ENCODE measurements at places on chromosomes 4 and X.

- peak; percentile 42 for DNase-seq
Measured at GRCh38 chrX:15143050-15143824, 126.6 kb downstream of the ASB9 start.

- DNase-seq = no peak
Measured at GRCh38 chr4:5955201-5955821, 62.4 kb upstream of the CRMP1 start.

GRCh38 chrX:150352581-150352980, 10.5 kb upstream of the MAMLD1 start:
- no peak for DNase-seq

DNA sequence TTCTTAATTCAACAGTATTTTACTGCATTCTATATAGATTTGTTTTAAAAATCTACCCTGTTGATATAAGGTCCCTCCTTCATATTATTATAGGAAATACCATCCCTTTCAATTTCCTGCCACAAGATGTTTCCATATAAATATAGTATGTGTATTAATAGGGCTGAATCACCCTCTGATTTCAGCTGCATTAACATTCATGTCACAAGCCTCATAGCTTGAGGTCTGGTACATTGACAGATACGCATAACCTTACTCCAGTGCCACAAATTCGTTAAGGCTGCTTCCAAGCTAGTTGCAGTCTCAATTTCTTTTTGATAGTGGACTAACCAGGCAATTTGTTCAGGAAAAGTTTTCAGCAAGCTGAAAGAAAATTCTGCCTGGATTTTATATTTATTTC, 128.4 kb downstream of the KLHL34 start:
- DNase-seq = no peak

DNA sequence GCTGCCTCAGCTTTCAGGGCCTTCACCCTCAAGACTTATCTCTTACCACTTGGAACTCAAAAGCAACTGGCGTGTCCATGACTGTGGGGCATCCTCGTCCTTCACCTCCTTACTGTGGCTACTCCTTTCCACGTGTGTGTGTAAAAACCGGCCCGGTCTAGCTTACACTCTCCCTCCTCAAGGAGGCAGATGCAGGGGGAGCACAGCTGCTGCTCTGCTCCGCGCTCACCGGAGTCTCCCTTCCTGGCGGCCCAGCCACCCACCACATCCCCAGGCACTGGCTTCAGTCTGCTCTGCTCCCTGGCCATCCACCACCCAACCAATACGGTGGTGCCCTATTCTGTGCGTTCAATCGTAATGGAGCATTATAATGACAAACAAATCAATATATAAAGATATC, 8.3 kb downstream of the RNF212 start:
- DNase-seq = no peak

DNA sequence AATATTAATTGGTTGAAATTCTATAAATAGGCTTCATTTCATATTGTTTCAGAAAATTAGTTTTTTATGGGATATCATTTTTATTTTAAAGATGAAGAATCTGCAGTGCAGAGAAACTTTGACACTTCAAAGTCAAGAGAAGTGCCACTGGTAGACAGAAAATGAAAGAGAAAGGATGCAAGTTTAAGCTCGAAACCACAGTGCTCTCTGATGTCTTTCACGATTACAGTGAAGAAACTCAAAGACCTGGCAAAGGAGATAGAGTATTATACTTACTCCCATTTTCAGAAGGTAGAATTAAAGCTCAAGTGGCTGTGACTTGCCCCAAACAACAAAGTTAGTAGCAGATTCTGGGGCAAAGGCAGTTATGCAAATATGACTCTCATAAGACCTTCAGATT, 745.4 kb downstream of the TECRL start:
- DNase-seq = no peak

GRCh38 chr4:81359207-81359606, 112.5 kb downstream of the RASGEF1B start:
- no peak for DNase-seq

DNA sequence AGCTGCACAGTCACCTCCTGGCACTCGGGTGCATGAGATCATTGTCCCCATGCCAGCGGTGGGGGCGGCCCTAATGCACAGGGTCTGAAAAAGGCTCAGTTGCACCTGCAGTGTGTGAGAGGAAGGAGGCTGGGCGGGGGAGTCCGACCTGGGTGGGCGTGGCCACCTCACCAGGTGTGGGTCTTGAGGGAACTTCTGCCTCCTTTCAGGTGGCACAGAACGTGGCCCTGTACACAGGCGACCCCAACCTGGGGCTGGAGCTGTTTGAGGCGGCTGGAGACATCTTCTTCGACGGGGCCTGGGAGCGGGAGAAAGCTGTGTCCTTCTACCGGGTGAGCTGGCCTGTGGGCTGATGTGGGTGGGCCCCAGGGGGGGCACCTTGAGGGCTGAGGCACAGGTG, 34.3 kb upstream of the HTRA3 start:
- DNase-seq = no peak

- no peak for DNase-seq
Measured at GRCh38 chr4:91958596-91958995, 345.2 kb upstream of the GRID2 start.

DNA sequence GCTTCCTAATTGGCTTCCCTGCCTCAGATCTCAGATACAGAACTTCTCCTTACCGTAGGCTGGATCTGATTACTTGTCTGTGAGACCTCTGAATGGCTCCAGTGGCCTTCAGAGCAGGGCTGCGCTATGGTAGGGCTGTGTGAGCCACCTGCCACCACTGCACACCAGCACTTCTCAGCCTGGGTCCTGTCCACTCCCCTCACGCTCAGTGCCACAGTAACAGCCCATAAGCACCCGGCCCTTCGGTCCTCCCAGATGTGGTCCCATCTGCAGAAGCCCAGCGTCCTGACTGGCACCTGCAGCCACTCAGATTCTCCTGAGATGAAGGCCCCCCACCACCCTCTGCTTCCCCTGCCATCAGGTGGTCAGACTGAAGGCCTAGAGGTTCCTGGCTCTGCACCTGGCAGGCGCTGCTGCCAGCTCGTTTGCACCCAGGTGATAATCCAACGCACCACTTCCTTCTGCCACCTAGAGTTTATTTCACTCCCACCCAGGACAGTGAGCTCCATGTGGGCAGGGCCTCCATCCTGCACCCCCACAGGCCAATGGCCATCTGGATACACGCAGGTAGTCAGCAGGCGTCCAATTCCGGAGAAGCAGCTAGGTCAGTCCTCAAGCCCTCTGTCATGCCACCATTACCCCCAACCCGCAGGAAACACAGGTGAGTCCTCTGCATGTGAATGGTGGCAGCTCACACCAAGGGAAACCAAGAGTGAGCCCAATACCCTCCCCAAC, 5.4 kb downstream of the WDR1 start:
- no peak for DNase-seq

GRCh38 chrX:141879616-141880015, 24.1 kb upstream of the MAGEC1 start:
- no peak for DNase-seq

- no peak for DNase-seq
Measured at GRCh38 chr4:139957986-139958738, 195.8 kb downstream of the MAML3 start.

DNA sequence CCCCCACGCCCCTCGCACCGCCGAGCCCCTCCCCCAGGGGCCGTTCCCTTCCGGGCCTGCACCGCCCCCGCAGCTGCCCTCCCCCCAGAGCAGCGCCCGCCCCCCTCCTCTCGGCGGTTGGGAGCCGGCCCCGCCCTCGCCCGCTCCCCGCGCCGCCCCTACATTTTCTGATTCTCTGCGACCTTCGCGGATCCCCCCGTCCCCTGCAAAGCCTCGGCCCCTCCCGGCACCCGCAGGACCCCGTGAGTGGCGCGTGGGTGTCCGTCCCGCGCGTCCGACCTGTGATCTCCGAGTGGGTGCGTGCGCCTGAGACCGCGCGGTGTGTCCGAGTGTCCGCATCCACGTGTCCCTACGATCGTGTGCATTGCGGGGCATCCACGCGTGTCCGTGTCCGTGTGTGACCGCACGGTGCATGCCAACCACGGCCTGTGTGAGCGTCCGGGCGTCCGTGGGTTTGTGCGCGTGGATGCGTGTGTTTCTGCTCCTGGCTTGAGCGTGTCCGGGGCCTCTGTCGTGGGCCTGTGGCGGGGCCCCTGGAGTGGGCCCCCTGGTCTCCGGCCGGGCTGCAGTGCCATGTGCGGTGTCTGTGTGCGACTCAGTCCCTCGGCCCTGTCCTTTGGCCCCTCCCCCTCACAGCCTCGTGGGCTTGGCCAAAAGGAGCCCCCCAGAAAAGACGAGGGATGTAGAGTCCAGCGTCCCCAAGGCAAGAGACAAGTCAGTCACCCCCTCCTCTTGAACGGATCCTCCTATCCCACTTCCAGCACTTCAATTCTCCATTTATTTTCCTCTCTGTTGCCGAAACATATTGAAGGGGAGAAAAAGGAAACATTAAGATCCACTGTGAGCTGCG, 8.8 kb upstream of the NKX1-1 start:
- no peak for DNase-seq

- no peak for DNase-seq
Measured at GRCh38 chr4:69775321-69775867, 15.0 kb upstream of the SULT1B1 start.

DNA sequence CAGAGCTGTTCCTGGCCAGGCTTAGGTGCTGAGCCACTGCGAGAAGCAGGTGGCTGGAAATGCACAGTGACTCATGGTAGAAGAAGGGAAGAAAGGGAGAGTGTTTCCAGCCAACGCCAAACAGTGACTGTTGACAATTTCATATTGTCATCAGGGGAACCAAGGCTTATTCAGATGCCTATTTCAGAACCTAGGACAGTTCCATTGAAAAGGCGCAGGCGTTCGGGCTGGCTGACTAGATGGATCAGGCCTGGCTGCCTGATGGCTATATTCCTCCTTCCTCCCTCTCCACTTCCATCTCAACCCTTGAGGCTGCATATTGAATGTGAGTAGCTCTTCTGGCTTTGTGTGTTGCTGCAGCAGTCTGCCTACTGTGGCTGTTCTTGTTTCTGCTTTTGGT, 73.0 kb upstream of the FRMPD4 start:
- DNase-seq = no peak

DNA sequence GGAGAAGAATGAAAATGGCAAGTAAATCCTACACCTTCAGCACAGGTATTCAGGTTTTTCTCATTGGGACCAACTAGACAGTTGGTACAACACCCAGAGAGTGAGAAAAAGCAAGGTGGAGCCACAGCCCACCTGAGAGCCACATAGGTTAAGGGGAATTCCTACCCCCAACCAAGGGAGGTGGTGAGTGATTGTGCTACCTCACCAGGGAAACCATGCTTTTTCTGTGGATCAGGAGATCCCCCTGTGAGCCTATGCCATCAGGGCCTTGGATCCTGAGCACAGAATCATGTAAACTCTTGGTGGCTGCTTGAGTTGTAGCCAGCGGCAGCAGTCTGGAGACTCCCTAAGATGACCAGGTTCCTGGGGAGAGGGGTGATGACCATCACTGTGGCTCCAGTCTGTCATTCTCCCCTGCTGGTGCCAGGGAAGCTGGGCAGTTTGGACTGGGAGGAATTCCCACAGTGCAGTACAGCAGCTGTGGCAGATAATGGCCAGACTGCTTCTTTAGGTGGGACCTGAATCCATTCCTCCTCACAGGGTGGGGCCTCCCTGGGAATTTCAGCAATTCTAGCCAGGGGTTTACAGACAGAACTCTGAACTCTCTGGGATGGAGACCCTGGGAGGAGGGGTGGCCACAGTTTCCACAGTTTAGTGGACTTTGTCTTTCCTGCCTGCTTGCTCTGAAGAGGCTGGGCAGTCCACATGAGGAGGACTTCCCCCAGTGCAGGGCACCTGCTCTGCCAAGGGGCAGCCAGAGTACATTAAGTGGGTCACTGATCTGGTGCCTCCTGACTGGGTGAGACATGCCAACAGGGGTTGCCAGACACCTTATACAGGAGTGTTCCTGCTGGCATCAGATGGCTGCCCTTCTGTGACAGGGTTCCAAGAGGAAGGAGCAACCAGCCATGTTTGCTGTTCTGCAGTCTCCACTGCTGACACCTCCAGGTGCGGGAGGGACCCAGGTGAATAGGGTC, 43.2 kb downstream of the PARM1 start:
- DNase-seq = no peak

GRCh38 chr4:1011022-1011665, at the start of gene FGFRL1:
Gene FGFRL1 (plus strand): TSS chr4:1011626. CDS start chr4:1012486, 860 bp downstream.
- DNase-seq = peak; percentile 90

GRCh38 chr4:77819404-77819842, 255 bp upstream of the CNOT6L start:
- no peak for DNase-seq

DNA sequence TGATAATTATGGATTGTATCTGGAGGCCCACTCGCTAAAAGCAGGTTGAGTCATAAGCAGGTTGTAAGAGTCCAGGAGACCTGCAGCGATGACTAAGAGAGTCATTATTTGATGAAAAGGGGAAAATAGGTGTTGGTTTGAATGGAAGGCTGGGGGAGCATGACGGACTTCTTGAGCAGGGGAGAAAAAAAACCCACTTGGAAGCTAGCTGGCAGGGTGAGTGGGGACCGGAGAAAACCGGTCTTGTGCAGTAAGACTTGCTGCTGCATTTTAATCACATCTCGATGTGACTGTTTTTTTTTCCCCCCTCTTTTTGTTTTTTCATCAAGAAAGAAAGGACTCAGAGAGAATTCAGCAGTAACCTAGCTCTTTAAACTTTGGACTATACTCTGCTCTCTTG, 90.0 kb downstream of the IGSF1 start:
- no peak for DNase-seq

- no peak for DNase-seq
Measured at GRCh38 chr4:176308441-176308840, 11.3 kb upstream of the SPCS3 start.

- no peak for DNase-seq
Measured at GRCh38 chr4:127229855-127230608, 402.7 kb upstream of the INTU start.

- no peak for DNase-seq
Measured at GRCh38 chr4:3121596-3121995, 47.1 kb downstream of the HTT start.

GRCh38 chr4:87108142-87108546, 112.3 kb downstream of the KLHL8 start:
- no peak for DNase-seq

DNA sequence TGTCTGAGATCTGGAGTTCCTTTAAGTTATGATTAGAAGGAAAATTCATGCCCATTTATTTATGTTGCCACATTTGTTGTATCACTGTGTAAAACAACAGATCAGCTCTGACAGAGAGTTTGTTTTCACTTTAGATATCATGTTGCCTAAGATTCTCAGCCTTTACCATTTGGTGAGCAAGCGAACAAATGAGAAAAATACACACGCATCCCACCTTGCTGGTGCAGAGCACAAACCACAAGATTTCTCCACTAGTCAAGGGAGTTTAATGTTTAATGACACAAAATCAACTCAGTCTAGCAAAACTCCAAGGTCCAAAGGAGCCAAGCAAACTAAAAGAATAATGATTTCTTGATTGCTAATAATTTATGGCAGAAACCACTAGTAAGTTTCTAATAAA, 27.7 kb downstream of the FGF5 start:
- DNase-seq = no peak

- no peak for DNase-seq
Measured at GRCh38 chrX:31590581-31591114, 518.8 kb upstream of the FTHL17 start.

- no peak for DNase-seq
Measured at GRCh38 chrX:57607295-57608187, 15.7 kb downstream of the ZXDB start.

DNA sequence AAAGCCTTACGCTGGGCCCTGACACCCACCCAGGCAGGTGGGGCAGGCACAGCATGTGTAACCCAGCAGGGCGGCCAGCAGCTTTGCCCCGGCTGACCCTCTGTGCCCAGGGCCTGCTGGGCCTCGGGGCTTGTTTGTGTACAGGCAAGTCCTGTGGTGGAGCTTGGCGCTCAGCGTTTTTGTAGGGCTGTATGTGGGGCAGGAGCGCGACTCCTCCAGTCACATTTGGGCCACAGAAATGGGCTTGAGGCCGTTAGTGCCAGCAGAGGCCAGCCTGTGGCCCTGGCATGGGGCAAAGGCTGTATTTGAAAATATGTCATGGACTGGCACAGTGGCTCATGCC, 14.7 kb upstream of the HGFAC start:
- no peak for DNase-seq

Data from CD4-positive, alpha-beta T cell treated with Interleukin-4 for 4 hours (primary cell).